ENCODE measurements at places on chromosomes 16 and 17. TPM values are rescaled to one million over a fixed set of nuclear protein-coding genes. Genes with fewer than 3 reads are reported as not detected.

The TMED6 gene
- total RNA-seq = 9.4 TPM

DNA sequence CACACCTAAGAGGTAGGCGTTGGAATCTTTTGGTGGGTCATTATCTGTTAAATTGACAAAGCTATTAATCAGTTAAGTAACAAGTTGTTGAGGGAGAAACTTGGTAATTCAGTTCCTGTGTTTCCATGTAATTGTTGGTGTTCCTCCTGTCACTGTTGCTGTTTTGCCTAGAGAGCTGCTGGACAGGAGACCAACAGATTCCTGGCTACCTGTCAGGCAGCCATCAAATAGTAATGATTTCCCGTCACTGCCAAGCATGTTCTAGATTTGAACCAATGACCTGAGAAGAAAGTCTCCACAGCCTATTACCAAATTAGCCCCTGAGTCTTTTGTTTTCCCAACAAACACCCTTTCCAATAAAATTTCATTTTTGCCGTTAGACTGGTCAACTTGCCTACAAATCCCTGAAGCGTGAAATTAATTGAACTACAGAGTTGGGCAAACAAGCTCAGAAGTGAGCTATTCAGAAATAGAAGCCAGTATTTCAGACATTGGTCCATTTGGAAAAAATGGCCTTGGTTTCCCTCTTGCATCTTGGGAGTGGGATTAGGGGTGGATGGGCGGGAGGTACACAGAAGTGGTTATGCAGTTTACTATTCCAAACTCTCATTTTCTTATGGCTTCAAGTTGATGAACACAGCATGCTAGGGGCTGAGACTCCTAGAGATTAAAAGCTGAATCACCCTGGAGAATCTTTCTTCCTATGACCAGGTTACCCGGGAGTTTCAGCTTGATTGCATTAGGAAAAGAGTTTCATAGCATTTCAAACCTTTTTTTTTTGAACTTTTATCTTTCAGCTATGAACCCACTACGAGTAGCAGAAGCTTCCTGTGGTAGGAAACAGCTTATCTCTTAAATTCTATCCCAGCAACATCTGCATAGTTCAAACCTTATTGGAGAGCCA lies 262.8 kb upstream of the MAF start:
- no peak for DNase-seq

DNA sequence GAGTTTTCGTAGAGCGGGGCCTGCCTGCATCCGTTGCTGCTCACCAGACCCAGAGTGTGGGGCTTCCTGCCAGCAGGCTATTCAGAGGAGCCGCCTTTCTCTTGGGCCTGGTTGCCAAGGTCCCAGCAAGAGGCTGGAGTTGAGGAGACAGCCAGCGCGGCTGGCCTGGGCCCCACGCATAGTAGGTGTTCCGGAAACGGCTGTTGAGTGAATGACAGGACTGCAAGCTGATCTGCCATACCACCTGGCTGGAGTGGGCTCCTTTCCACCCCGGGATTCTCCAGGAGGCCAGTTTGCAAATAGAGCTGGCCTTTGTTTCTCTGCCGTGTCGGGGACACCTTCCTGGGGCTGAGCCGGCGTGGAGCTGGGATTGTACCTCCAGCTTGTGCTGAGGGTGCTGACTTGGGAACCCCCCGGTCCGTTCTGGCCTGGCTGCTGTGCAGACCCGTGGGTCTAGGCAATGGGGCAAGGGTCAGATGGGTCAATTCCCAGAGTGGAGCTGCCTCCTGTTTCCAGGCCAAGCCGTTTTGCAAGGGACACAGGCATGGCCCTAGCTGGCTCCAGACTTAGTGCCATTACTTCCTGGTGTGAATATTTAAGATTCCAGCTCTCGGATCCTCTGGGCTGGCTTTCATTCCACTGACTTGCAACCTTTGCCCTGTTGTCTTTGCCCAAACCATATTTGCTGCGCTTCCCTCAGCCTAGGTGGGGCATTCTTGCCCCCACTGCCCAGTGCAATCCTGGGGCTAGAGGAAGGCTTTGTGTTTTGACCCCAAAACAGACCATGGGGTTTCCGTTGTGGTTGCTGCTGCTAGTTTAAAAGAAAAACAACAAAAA lies 68.8 kb downstream of the CMIP start:
- DNase-seq = no peak

The VTN gene
- total RNA-seq = 0.11 TPM

DNA sequence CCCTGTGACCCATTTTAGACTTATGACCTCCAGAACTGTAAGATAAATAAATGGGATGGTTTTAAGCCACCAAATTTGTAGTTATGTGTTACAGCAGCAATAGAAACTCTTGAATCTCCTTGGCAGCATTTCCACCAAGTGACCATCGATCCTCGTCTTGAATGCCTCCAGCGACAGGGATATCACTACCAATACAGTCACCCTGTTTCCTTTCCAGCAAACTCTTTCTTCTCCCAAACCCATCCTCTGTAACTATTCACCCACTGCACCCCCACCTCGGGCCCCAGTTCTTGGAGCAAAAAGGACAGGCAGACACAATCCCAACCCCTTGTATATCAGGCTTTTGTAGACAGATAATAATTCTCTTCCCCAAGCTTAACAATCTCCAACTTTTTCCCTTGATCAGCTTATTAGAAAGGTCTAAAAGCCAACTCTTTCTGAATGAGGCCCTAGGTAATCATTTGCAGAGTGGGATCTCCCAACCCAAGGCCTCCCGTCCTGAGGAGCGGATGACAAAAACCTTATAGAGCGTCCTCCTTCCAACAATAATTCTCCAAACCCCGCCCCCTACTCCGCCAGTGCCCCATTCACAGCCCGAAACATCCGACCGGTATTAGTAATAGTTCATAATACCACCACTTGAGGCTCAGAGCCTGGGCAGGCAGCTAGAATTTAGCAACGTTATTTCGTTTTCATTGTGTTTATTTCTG lies 14.7 kb upstream of the PLLP start:
- no peak for DNase-seq

The TVP23B gene
- 40.7 TPM for total RNA-seq

The INCA1 gene
- 1.9 TPM for total RNA-seq

DNA sequence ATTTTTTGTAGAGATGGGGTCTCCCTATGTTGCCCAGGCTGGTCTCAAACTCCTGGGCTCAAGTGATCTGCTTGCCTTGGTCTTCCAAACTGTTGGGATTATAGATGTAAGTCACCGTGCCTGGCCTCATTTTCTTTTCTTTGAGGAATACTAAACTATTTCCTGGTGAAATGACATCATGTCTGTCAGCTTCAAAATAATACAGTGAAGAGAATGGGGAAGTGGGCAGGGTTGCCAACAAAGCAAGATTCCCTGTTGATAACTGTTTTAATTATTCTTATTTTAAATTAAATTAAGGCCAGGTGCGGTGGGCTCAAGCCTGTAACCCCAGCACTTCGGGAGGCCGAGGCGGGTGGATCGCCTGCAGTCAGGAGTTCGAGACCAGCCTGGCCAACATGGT lies 21.1 kb downstream of the PIPOX start:
- no peak for DNase-seq

GRCh38 chr17:56679115-56679776 lies 85.7 kb downstream of the NOG start:
- DNase-seq = no peak

The KRT27 gene
- total RNA-seq = 0.36 TPM

GRCh38 chr17:81984773-81985410 lies 7.5 kb downstream of the ASPSCR1 start:
- no peak for DNase-seq

DNA sequence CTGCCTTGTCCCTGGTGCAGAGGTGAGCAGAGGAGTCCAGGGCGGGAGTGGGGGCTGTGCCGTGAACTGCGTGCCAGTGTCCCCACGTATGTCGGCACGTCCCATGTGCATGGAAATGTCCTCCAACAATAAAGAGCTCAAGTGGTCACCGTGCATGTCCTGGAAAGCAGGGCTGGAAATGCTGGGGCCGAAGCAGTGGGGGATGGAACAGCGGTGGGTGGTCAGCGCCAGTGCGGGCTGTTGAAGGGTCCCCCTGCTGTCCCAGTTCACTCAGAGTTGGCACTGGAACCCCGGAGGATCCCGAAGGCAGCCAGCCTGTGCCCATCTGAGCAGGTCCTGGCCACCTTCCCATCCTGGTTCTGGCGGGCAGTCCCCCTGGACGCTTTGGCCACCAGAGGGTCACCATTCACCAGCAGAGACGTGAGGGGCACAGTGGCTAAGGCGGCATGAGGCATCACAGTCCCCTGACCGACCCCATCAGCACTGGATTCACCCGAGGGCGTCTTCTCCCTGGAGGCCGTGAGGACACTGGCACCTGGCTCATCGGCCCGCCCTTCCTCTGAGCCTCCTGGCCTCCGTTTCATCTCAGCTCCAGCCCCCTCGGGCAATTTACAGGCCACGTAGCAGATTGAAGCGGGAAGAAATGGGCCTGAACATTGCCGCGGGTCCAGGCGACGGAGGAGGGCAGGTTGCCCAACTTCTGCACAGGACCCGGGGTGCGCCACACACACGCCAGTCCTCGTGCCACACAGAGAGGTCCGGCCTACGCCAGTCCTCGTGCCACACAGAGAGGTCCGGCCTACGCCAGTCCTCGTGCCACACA lies 10.1 kb downstream of the GCGR start:
- no peak for DNase-seq

DNA sequence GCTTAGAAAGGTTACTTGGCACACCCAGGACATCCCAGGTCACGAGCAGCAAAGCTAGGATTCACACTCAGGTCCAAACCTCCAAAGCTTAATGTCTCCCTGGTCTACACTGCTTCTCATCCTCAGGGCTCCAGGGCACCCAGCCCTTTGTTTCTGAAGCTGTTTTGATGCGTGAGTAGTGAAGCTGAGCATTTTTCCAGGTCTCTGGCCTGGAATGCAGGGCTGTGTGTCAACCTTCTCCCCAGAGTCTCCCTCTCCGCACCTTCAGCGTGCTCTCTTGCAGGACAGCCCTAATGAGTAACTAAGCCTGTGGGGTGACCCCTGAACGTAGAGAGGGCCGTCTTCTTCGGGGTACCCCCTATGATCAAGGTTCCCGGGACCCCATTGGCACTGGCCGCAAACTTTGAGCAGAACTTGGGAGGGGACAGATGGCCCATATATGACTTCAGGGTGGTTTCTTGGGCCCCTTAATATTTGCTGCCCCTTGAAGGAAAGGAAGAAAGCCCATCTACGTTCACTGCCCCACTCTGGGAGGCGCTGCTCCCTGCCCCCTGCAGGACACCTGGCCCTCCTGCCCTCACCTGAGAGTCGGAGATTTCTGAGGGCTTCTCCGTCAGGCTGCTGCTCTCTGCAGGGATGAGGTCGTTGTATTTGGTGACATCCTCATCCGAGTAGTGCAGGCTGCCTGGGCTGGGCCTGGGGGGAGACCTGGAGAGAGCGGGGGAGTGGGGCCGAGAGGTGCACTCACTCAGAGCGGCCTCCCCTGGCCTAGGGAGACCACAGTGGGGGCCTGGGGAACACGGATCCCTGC lies 36.4 kb upstream of the CDC42EP4 start:
- no peak for DNase-seq

The DHRS7C gene
- 0.36 TPM for total RNA-seq

Data from left colon (tissue), 2 donors.